Cortex of kidney (tissue), 1 donor: ENCODE measurements at places on chromosomes 16 and 17.

- DNase-seq: no peak
These were observed 31.0 kb downstream of the CPNE2 start for GRCh38 chr16:57123216-57123973.

DNA sequence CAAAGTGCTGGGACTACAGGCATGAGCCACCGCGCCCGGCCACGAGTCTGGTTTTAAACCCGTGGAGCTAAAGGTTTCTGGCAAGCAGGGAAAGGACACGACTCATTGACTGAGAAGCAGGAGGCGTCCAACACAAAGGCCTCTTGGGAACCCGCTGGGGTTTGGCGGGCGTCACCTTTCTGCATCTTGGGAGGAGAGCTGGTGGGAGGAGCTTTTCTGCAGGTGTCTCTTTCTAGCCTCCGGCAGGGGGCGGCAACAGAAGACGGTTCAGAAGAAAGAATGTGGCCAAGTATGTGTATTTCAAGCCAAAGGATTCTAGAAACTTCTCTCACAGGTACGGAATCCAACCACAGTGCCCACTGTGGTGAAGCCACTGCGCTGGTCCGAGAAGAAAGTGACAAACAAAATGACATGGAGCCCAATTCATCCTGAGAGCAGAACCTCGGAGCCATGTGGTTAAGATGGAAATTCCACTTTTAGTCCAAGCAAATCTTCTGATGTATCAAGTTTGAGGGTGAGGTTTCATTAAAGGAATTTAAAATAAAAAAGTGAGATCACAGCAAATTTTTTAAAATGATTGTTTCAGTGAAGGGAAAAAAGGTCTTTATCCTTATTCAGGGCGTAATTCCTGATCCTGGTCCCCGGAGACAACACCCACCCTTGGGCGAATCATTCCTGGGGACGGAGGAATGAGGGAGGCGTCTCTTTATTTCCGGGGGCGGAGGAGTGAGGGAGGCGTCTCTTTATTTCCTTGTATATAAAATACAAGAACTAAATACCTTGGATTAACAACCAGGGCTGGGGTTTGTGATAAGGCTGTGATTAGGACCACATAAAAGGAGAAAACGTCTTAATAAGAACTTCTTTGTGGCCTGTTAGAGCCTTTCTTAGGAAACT is 97.6 kb downstream of the MRM3 start:
- DNase-seq: no peak

GRCh38 chr16:11333702-11334101 is 11.6 kb upstream of the RMI2 start:
- DNase-seq: no peak

DNA sequence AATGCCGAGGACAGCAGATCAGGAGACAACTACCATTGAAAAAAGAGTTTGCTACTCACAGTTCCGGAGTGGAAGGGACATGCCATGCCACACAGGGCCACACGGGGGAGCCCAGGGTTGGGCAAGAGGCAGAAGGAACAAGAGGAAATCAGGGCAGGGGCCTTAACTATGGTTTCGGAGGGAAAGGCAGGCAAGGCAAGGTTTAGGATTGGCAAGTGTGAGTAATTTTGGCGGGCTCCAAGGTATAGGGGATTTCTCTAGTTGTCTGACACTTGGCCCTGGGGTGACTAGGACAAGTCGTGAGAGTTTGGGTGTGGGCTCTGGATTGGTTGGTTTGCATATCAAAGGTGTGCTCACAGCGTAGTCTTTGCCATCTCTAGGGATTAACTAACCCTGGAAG is 27.0 kb upstream of the NTN1 start:
- DNase-seq: no peak

GRCh38 chr17:4982305-4982704 is 5.2 kb downstream of the CAMTA2 start:
- no peak for DNase-seq

GRCh38 chr16:75503801-75504200 is 8.6 kb upstream of the CHST6 start:
- DNase-seq: no peak

GRCh38 chr17:16351831-16352230 is 1.4 kb downstream of the CENPV start:
- no peak for DNase-seq
